ENCODE measurements at places on chromosomes 7 and 10.
A peak's percentile ranks its signal among the peaks of the same experiment; 100 is the strongest.

DNA sequence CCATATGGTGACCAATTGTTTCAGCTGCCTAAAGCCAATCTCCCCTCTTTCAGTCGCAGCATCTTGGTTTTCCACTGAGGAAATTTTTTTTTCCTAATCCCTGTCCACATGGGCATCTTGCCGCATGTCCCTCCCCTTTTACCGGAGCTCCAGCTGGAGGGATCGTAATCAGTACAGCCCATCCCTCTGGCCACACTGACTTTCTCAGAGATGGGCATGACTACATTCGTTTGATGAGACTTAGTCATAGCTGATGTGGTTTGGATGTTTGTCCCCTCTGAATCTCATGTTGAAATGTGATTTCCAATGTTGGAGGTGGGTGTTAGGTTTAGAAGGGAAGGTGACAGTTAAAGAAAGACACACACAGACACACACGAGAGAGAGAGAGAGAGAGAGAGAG, 186.8 kb upstream of the CXCL12 start:
- peak; percentile 67 for DNase-seq

GRCh38 chr10:101354328-101355071, 535 bp downstream of the BTRC start:
- peak; percentile 37 for DNase-seq

DNA sequence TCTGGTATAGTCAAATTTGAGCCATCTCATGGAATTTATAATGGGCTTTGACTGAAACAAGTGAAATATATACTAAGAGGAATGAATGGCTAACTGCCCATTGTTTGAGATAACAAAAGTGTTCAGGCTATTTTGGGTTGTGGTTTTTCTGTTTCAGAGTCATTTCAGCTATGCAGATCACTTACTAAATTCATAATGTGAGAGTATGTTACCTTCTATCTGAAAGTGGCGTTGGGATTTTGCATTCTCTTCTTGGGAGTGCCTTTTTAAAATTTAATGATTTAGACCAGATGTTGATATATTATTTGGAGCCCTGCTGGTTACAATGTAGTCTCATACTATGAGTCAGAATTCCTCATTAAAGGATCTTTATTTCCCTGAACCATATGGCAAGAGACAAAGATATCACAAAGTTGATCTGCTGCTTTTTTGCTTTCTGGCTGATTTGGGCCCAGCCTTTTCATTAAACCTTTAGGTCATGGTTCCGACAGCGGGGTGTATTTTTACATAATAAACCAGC, 10.4 kb downstream of the VCL start:
- peak; percentile 79 for DNase-seq

DNA sequence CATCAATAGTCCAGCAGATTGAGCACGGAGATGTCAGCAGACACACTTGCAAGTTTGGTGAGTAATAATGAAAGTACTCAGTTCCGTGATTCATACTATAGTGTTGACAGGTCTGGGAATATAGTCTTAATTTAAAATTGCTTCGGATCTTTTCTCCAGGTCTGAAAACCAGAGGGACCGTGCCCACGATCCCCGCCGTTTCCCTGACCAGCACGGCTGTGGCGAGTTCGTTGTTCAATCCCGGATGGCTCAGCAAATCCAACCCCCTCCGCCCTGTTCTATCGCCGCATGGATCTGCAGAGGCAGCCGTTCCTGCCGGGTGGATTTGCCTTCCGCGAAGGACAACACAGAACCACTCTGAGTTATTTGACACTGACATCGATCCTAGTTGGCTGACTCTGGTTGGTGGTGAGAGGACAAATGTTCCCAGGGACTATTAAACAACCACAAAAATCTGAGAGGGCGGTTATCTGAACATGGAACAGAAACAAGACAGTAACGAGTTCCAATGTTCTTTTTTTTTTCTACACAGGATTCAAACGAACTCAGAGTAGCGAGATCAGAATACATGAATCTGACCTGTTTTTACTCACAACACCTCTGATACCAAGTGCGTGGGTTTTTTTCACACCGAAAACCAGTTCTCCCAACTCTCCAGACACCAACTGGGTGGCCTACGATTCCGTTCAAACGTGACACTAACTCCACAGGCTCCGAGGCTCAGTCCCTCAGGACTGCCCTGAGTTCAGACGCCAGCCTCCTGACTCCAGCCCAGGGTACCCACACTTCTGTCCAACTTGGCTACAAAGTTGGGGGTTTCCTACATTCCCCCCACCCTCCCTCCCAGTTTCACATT, 52.7 kb downstream of the RBM17 start:
- peak; percentile 97 for DNase-seq

DNA sequence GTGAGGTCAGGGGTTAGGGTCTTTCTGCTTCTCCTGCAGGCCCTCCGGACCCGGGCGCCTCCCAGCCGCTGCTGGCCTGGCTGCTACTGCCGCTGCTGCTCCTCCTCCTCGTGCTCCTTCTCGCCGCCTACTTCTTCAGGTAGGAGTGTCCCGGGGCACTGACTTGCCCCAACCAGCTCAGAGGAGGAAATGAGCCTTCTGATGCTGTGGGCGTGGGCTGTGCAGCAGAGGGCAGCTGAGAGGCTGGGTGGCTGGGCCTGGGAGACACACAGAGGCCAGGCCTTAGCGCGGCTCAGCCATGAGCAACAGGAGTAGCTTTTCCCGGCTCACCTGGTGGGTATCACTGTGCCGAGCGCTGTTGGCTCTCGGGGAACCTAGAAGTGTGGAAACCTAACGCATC, 78.9 kb downstream of the MKI67 start:
- DNase-seq = no peak

GRCh38 chr10:103448746-103449145, 3.4 kb downstream of the CALHM2 start:
- DNase-seq = peak; percentile 99

- no peak for DNase-seq
Measured at GRCh38 chr10:70354556-70354955, 27.9 kb downstream of the LRRC20 start.

- DNase-seq = no peak
Measured at GRCh38 chr7:84281518-84281917, 86.9 kb upstream of the SEMA3A start.

DNA sequence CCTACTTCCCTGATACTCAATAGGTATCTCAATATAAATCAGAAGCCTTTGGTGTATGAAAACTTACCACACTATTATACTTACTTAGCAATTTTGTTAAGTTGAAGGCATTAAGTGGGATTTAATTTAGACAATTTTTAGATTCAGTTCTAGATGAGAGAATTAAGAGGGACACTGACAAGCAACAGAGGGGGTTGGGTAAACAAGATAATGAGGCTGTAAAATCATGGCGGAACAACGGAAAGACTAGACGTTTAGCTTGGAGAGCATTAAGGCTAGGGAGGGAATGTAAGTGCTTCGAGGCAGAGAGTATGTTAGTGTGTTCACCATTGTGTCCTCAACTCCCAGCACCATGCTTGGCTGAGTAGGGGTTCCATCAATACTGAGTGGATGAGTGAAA, 71.3 kb downstream of the DENND11 start:
- DNase-seq = no peak

GRCh38 chr7:44154703-44155102, 13.6 kb upstream of the MYL7 start:
- no peak for DNase-seq

- no peak for DNase-seq
Measured at GRCh38 chr10:73991884-73992245, 6.1 kb upstream of the VCL start.

GRCh38 chr10:121053151-121053550, 202.0 kb downstream of the WDR11 start:
- DNase-seq = no peak
